ENCODE measurements at places on chromosomes 4 and X.

DNA sequence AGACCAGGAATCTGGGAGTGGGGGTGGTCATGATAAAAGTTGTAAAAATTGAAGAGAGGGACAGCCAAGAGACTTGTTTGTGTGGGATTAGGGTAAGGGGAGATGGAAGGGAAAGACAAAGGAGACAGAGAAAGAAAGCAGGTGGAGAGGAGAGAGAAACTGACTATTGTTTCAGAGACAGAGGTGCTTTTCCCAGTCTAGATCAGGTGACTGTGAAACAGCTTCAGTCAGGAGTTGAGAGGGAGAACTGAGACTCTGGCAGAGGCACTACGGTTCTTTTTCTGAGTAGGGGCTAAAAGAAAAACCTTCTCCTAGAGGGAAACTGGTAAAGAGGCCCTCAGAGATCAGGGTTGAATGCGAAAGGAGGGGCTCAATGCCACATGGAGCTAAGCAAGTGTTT is 106.4 kb downstream of the KDR start:
- no peak for DNase-seq

GRCh38 chr4:2574863-2575262 is 38.4 kb downstream of the FAM193A start:
- no peak for DNase-seq

DNA sequence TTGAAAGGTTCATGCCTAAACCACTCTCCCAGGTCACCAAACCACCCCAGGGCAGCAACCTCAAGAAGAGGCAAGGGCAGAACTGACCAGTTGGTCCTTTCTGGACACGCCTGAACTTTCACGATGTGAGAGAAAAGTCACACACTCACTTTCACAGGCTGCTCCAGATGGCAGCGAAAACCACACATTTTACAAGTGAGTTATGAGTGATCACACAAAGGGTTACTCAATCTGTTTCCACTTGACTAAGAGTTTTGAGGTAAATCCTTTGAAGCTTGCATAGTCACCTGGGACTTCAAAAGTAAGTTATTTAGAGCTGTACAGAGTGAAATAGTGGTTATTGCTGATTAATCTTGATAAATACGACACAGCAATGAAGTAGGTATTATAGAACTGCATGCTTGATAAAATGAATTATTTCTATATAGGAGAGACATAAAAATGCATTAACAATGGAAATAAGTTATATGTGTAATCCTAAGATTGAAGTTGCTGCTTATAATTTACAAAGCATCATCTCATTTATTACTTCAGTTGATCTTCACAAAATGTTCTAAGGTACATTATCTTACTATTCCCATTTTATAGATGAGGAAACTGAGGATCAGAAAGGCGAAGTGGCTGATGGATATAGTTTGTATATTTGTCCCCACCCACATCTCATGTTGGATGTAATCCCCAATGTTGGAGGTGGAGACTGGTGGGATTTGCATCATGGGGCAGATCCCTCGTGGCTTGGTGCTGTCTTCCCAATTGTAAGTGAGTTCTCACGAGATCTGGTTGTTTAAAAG is 103.0 kb upstream of the KLF3 start:
- no peak for DNase-seq

DNA sequence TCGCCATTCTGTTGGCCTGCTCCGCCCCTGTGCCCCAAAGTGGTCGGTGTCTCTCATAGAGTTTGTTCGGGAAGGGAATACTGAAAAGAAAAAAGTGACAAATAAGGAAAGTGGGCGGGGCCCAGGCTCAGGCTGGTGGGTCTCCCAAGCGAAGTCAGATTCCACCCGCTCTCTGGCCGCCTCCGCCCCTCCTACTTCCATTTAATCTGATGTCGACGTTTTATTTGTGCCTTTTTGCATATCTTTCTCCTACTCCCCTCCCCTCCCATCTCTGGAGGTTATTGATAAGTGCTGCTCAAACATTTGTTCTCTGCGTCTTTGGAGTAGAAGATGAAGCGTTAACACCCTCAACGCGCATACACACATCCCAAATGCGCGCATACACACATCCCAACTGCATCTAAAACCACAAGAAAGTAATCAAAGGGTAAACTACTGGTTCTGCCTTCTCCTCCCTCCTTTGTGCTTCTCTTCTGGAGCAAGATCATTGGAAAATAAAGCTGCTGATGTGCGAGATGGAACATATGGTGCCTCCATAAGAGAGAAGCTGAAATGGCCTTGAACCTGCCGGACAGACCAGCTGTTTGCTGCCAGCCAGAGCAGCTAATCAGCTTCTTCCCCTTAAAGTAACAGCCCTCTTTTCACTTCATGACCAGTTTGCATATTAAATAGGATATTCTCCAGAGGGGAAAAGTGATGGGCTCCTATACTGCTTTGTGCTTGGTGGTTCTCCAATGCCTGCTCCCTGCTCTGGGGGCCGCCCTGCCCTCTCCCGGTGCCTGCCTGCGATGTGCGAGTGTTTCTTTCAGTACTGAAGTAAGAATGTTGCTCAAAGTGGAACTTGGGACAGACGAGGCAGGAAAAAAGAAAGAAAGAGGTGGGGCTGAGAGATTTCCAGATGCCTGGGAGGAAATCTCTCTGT is 3.1 kb downstream of the MAMLD1 start:
- DNase-seq: no peak

GRCh38 chr4:39469429-39470077 is 10.7 kb downstream of the LIAS start:
- no peak for DNase-seq

DNA sequence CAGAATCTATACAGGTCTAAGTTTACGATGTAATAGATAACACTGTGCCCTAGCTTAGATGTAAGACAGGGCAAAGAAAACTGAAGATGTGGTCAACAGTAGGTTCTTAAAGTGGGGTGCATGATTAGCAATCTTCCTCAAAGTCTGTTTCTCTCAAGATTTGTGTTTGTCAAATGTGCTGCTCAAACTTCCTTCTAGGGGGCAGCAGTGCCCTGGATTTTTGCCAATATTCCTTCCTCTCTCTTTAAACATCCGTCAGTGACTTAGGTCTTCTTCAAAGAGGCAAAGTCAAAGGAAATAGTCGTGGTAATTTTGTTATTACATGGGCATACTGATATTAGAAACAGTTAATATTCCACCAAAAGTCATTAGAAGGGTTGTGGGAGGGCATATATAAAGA is 4.2 kb upstream of the PDHA2 start:
- no peak for DNase-seq

GRCh38 chr4:73860181-73860580 is 7.1 kb downstream of the PF4V1 start:
- DNase-seq: no peak

Data from 8988T (cell line).